ENCODE measurements at places on chromosomes 6 and 20.

GRCh38 chr6:139654888-139655782 is 280.7 kb upstream of the CITED2 start:
- no peaks in the 10 kb centered on the region for H3K4me1 ChIP-seq
- no peak overlapping the region for H3K27ac ChIP-seq
- no peaks in the 10 kb centered on the region for H3K27me3 ChIP-seq

- DNase-seq = no peak
- no peak overlapping the region for H3K4me3 ChIP-seq
- no peaks in the 10 kb centered on the region for H3K36me3 ChIP-seq
- no peaks in the 10 kb centered on the region for H3K4me1 ChIP-seq
- no peaks in the 10 kb centered on the region for H3K27me3 ChIP-seq
These were observed 207.6 kb downstream of the UST start for GRCh38 chr6:148954461-148954860.

DNA sequence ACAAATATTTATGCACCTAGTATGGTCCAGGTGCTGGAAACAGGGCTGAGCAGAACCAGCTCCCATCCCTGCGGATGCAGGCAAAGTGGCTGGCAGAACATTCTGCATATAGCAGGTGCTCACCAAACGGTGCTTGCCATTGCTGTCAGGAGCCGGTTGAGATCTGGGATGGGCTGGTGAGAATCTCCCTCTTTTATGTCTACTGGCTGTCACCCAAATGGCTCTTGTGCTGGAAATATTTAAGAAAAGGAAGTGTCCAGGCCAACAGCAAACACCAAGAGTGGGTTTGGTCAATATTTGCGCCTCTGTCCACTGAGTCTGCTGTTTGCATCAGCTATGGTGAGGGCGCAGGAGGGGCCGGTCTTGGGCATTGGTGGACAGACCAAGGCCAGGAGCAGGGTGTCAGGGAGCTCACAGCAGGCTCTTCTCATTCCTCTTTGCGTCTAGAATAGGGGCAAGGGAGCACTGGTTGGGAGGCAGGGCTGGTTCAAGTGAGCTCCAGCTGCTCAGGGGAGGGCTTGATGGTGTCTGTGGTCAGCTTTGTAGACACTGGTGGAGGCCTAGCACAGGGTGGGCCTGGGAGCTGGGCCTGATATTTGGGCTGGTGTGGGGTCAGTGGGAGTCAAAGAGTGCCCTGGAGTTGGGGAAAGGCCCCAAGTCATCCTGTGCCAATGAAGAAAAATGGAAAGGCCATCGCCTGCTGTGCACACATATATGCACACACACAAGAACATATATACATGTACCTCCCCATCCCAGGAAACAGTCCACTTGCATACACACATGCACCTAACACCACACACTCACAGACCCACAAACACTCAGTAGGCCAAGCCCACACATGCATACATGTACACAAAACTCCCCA is 1.4 kb upstream of the BPIFB2 start:
- H3K36me3 ChIP-seq = no peaks in the 10 kb centered on the region
- no peak overlapping the region for H3K4me3 ChIP-seq
- no peak overlapping the region for H3K27ac ChIP-seq
- H3K27me3 ChIP-seq = peaks cover 3% of the 10 kb centered on the region
- H3K4me1 ChIP-seq = no peaks in the 10 kb centered on the region

- no peaks in the 10 kb centered on the region for H3K27me3 ChIP-seq
- H3K4me3 ChIP-seq = no peak overlapping the region
- DNase-seq = no peak
- H3K27ac ChIP-seq = no peak overlapping the region
- H3K4me1 ChIP-seq = no peaks in the 10 kb centered on the region
These were observed 19.8 kb upstream of the RGS17 start for GRCh38 chr6:153150752-153151440.

DNA sequence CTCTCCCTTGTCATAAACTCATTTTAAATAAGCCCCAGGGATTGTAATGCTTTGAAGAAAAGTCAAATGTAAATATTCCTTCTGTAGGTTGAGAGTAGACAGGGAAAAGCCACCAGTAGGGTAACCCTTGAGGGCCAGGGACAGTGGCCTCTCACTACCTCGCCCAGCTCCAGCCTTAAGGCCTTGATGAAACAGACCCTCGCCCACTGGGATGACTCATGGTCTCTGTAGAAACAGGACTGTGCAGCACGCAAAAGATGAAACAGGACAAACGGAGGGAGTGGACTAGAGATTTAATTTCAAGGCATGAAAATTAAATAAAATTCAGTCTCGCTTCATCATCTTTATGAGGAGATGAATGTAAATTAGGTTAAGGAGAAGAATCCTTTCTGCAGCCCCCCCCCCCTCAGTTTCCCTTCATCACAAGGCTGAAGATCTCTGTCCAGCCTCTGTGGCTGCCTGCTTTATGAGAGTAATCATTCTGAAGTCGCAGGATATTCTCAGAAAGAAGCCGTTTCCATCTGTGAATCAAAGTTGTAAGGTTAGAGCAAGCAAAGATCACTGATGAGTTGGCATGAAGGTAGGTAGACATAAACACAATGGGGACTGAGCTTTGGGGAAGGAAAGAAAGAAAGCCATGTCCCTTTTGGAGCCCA is 60.4 kb downstream of the TMEM200A start:
- H3K27me3 ChIP-seq = no peaks in the 10 kb centered on the region
- no peaks in the 10 kb centered on the region for H3K36me3 ChIP-seq

GRCh38 chr6:40139447-40139846 is 205.2 kb upstream of the MOCS1 start:
- H3K27ac ChIP-seq = no peak overlapping the region
- H3K4me3 ChIP-seq = no peak overlapping the region
- no peaks in the 10 kb centered on the region for H3K27me3 ChIP-seq
- no peaks in the 10 kb centered on the region for H3K36me3 ChIP-seq

DNA sequence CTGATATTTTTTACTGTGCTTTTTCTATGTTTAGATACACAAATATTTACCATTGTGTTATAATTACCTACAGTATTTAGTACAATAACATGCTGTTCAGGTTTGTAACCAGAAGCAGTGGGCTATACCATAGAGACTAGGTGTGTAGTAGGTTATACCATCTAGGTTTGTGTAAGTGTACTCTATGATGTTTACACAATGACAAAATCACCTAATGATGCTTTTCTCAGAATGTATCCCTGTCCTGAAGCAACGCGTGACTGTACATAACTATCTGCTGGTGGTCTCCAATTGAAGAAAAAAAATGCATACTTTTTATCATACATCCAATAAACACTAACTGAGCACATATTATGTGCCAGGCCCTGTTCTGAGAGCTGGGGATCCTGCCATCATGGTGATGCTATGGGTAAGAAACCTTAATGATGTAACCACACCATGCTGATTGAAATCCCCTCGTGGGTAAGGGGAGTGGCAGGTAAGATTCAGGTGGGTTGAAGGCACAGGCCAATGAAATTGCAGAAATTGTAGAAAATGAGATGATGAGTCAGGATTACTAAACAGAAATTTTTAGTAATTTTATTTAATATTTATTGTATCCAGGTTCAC is 76.8 kb downstream of the FYN start:
- H3K4me3 ChIP-seq = no peak overlapping the region
- no peak overlapping the region for H3K27ac ChIP-seq
- peaks cover 7% of the 10 kb centered on the region for H3K4me1 ChIP-seq

DNA sequence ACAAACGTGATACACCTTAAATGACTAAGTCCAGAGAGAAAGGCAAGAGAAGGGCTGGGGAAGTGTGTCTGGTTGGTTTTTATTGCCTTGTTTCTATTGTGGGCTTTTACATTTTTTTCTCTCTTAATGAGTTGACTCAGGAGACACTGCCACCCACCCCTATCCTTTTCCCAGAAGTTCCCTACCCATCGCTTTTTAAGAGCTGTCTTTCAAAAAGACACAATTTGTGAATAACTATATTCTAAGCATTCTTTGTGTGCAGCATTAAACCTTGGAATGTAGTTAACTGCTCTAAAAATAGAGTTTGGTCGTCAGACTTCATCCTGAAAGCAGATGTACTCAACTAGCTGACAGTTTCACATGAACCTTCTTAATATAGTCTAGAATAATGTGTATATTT is 174.9 kb downstream of the ISM1 start:
- H3K4me3 ChIP-seq = no peak overlapping the region
- H3K4me1 ChIP-seq = no peaks in the 10 kb centered on the region
- no peak overlapping the region for H3K27ac ChIP-seq

GRCh38 chr6:30957716-30958115 is 16.9 kb downstream of the MUCL3 start:
- peaks cover 10% of the 10 kb centered on the region for H3K4me1 ChIP-seq
- DNase-seq = no peak
- no peaks in the 10 kb centered on the region for H3K36me3 ChIP-seq
- H3K4me3 ChIP-seq = no peak overlapping the region

GRCh38 chr6:52881996-52882841 is 27.3 kb downstream of the GSTA3 start:
- H3K27me3 ChIP-seq = peaks cover 24% of the 10 kb centered on the region
- no peak overlapping the region for H3K27ac ChIP-seq
- H3K36me3 ChIP-seq = no peaks in the 10 kb centered on the region
- H3K4me1 ChIP-seq = peaks cover 7% of the 10 kb centered on the region

GRCh38 chr6:657743-658142 is 843 bp upstream of the HUS1B start:
- no peak overlapping the region for H3K27ac ChIP-seq
- no peaks in the 10 kb centered on the region for H3K27me3 ChIP-seq
- peaks cover 8% of the 10 kb centered on the region for H3K36me3 ChIP-seq
- no peak overlapping the region for H3K4me3 ChIP-seq
- DNase-seq = no peak

GRCh38 chr20:63756648-63756991 is 17.0 kb downstream of the SLC2A4RG start:
- DNase-seq = no peak
- no peaks in the 10 kb centered on the region for H3K4me1 ChIP-seq
- H3K27me3 ChIP-seq = peaks cover 3% of the 10 kb centered on the region
- H3K4me3 ChIP-seq = no peak overlapping the region

DNA sequence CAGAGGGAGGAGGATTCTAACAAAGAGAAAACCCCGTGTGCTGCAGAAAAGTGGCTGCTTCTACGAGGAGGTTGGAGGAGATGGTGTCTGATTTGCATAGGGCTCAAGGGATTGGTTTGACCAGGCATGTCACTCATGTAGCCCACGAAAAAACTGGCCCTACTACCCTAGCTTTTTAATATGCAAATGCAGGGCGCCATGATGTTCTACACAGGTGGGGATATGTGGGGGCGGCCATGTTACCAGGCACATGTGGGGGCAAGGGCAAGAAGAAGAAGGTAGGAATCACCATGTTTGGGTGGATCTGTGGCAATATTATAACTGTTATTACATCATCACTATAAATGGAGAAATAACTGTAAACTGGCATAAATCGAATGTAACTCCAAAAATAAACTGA is 9.9 kb downstream of the KIAA1755 start:
- no peak for DNase-seq
- no peaks in the 10 kb centered on the region for H3K27me3 ChIP-seq
- no peaks in the 10 kb centered on the region for H3K36me3 ChIP-seq
- no peak overlapping the region for H3K4me3 ChIP-seq
- H3K4me1 ChIP-seq = no peaks in the 10 kb centered on the region

DNA sequence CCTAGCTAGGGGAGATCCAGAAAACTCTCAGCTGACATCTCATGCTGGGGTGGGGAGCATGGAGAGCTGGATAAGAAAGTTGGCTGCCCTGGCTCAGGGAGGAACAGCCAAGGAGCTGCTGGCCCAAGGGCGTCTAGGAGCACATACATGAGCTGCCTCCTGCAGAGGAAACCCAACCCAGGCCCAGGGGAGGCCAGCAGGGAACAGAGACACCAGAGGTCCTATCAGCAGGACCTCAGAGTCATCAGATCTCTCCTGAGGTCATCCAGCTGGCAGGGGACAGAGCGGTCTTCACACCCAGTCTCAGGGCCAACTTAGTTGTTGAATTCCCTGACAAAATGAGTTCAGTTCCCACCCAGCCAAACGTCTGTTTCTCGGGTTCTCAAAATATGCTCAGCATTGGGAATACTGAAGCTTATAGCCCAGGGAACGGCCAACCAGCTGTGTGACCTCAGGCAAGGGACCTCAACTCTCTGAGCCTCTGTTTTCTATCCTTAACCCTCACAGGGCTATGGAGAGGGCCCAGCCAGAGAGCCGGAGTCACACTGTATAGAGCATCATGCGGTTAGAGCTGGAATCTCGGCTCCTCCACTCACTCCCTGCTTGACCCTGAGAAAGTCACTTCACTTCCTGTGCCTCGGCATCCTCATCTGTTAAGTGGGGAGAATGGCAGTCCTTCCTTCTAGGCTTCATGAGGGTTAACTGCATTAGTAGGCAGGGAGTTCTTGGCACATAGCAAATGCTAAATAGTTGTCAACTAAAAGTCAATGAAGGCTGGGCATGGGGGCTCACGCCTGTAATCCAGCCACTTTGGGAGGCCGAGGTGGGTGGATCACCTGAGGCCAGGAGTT is 13.8 kb downstream of the ADA start:
- DNase-seq = no peak
- H3K36me3 ChIP-seq = peaks cover 5% of the 10 kb centered on the region
- no peaks in the 10 kb centered on the region for H3K27me3 ChIP-seq
- no peak overlapping the region for H3K4me3 ChIP-seq
- no peak overlapping the region for H3K27ac ChIP-seq

DNA sequence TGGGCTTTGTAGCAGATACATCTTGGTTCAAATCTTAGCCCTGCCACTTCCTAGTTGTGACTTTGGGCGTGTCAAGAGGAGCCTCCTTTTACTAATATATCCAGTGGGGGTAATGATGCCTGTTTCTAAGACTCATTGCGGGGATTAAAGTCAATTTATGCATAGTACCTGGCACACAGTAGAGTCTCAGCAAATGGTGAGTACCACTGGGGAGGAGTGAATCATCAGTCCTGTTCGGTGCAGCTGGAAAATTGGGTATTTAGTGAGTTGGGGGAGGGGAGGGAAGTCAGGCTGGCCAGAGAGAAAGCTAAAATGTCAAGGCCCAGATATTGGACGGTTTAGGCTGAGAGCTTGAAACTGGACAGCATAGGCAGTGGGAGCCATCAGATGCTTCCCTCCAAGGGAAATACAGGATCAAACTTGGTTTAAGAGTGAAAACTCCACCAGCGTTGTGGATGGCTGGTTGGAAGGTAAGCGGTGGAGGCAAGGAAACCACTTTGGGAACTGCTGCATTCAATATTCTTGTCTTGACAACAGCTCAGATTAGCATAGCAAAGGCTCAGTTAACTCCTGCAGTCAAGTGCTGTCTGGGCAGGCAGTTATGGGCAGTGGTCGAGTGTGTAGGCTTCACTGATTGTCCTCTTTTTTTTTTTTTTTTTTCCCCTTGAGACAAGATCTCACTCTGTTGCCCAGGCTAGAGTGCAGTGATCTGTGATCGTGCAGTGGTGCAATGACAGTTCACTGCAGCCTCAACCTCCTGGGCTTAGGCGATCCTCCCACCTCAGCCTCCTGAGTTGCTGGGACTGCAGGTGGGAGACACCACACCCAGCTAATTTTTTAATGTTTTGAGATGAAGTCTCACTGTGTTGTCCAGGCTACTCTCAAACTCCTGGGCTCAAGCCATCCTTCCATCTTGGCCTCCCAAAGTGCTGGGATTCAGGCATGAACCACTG is 12.9 kb downstream of the PPP1R16B start:
- H3K27me3 ChIP-seq = no peaks in the 10 kb centered on the region
- H3K4me3 ChIP-seq = no peak overlapping the region
- no peaks in the 10 kb centered on the region for H3K4me1 ChIP-seq
- DNase-seq = no peak
- no peak overlapping the region for H3K27ac ChIP-seq
